ENCODE measurements at places on chromosomes 16 and 17.

GRCh38 chr16:5905935-5906334 is 808.3 kb upstream of the EEF2KMT start:
- DNase-seq = no peak

DNA sequence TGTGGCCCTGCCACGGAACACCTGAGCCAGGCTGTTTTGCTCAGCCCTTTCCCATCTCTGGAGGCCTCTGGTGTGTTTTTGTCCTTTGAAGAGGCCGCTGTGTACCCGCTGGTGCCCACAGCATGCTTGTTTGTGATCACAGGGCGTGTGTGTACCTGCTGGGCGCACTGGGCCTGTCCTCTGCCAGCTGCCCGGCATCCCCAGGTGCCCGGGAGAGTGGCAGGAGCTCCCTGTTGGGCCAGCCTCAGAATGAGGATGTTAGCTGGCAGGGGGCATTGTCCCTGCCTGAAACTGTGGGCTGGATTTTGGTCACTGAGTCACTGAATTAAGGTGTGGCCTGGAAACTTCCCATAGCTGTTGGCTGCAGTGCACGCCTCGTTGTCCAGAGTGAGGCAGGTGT is 31.1 kb downstream of the BAIAP2 start:
- no peak for DNase-seq

GRCh38 chr16:22250522-22250921 is 44.4 kb downstream of the EEF2K start:
- DNase-seq = no peak

- no peak for DNase-seq
Observed at GRCh38 chr17:62975206-62975605, 9.2 kb downstream of the TANC2 start.

DNA sequence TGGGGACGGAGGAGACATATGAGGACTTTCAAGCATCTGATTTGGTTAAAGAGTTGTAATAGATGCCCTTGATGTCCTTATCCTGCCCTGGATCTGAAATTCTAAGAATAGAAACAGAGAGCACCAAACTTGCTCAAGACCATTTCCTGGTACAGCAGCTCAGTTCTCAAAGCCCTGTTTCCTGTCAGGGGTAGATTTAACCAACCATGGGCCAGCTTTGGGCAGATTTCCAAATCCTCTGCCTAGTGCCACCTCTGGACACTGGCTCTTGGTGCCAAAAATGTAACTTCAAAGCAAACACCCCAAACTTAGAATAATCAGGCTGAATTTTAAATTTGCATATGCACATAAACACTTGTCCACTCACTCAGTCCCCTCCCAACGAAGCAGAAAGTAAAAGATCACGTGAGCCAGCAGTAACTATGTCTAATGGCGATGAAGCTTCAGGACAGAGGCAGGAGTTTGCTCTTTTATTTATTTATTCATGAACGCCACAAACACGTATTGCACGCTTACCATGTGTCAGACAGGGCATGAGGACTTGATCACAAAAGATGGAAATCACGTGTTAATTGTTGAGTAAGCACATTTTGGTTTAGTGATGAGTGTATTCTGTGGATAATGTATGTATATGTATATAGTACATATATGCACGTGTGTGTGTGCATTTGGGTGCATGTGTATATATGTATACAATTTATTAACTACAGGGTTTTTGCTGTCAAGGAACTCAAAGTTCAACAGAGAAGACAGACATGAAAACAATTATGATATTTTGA is 23.1 kb upstream of the SDK2 start:
- DNase-seq = no peak

DNA sequence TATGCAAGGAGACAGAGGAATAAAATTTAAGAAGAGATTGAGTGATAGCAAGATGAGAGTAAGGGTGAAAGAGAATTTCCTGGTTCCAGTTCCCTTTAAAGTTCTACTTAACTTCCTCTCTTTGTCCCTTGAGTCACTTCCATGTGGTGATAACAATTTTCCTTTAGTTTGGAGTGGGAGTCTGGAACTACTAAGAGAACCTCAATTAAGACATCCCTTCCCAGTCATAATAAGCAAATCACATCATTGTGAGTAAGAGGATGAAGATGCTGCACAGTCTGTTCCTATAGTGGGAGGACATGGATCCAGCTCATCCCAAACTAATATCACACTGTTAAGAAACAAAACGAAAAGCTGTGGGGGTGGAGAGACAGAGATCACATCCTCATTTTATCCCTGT is 24.4 kb downstream of the TBX21 start:
- no peak for DNase-seq

GRCh38 chr16:68993885-68994284 is 111.6 kb upstream of the HAS3 start:
- no peak for DNase-seq

GRCh38 chr16:49292413-49292812 is 10.8 kb upstream of the CBLN1 start:
- no peak for DNase-seq

DNA sequence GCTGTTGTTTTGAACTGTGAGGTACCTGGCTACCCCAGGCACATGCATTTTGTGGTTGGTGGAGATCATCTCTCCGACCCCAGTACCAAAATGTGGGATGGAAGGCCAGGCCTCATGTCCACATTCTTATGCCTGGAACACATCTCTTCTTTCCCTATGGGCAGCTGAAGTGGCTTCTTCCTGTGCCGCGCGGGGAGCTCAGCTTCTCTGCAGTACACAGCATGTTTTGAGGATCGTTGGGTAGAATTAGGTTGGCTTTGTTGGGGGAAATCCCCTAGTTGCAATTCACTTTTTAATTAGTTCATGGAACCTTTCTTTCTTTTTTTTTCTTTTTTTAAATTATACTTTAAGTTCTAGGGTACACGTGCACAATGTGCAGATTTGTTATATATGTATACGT is 242.1 kb downstream of the MSI2 start:
- DNase-seq = no peak

GRCh38 chr16:77304877-77305276 is 105.7 kb downstream of the SYCE1L start:
- DNase-seq = no peak

- DNase-seq = no peak
Observed at GRCh38 chr16:54268766-54269165, 17.8 kb downstream of the IRX3 start.

- DNase-seq = no peak
Observed at GRCh38 chr16:22093996-22094395, 1.7 kb downstream of the VWA3A start.

DNA sequence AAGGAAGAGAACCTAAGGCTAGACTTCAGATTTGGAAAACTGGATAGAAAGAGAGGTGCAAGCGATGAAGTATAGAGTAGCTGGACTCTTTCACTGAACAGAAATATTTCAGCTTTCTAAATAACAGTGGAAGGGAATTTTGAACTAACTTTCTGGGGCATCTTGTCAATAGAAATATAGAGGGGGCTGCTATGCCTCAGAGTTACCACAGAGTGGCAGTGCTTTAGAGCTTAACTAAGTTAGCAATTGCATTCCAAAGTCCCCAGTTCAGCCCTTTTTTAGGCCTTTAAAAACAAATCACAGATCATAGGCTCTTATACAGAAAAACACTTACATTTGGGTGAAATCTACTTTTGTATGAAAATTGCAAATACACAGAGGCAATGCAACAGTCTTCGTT is 154.2 kb upstream of the CDH8 start:
- no peak for DNase-seq

DNA sequence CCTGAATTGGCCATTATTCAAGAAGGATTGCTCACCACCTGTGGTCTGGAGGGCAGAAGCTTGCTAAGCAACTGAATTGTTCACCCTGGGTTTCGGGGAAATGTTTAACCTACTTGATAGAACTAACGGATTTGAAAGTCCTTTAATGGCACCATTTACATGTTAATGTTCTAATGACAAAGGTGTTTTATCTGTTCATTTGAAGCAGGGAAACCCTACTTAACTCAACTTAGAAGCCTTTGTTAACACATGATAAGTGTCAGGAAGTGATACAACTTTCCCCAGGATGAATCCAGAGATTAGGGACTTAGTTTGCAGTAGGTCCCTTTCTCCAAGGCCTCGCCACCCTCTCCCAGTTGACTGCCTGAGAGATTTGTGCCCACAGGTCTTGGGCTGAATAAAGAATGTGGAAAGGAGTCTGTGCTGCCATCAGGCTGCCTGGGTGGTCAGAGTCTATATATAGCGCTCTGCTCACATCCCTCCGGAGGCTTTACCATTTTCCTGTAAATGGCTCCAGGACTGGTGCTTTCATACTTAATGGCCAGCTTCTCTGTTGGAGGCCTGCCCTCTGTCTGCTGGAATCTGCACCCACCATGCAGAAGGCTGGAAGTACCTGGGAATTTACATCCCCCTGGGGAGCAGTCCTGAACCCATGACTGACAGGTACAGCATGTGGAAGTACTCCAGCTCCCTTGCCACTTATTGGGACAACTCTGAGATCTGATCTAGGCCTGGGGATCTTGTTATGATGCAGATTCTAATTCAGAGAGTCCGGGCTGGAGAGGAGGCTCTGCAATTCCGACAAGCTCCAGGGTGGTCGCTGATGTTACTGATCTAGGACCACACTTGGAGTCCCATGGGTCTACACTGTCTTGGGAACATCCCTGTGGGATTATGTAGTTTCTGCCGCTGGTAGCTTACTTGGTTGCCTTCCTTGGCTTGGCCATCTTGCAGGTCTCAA is 99.9 kb downstream of the ASIC2 start:
- no peak for DNase-seq

GRCh38 chr17:81648013-81648706 is 8.2 kb downstream of the PDE6G start:
- DNase-seq = no peak

- no peak for DNase-seq
Observed at GRCh38 chr16:2609827-2610470, 72.1 kb downstream of the PDPK1 start.

GRCh38 chr16:29784157-29784556 is 6.1 kb downstream of the ZG16 start:
- DNase-seq = no peak

DNA sequence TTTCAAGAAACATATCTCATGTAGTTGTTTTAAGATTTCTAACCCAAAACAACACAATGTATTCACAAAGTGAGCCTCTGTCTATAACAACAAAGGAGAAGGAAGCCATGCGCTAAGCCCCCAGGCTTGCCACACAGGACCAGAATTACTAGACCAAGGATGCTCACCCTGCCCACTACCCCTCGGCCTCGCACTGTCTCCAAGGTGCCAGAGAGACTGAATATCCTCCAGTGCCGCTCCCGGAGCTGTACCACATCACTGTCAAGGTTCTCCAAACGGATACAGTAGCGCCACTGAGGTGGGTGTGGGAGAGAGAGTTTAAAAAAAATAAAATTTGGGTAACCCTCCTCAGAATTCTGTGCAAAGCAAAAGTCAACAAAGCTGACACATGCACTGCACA is 7.1 kb downstream of the POLDIP2 start:
- DNase-seq = no peak

DNA sequence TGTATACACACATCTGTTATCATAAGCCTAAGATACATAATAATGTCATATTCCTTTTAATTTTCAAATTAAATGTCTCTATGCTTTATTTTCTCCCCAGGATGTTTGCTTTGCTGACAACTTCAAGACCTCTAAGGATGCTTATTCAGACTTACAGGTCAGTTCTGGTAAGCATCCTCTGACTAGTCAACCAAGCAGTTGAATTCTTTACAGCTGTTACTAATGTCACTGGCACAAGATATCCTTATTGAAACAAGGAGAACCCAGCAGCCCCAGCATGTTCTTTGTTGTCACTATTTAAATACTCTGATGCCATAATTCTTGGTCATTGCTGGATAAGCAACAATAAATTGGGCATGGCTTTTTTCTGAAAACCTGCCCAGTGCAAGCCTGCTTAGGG is 232.3 kb upstream of the PMFBP1 start:
- DNase-seq = no peak

- no peak for DNase-seq
Observed at GRCh38 chr17:80053102-80053501, 16.7 kb downstream of the CCDC40 start.

- no peak for DNase-seq
Observed at GRCh38 chr16:84090211-84090610, 26.5 kb downstream of the MBTPS1 start.

DNA sequence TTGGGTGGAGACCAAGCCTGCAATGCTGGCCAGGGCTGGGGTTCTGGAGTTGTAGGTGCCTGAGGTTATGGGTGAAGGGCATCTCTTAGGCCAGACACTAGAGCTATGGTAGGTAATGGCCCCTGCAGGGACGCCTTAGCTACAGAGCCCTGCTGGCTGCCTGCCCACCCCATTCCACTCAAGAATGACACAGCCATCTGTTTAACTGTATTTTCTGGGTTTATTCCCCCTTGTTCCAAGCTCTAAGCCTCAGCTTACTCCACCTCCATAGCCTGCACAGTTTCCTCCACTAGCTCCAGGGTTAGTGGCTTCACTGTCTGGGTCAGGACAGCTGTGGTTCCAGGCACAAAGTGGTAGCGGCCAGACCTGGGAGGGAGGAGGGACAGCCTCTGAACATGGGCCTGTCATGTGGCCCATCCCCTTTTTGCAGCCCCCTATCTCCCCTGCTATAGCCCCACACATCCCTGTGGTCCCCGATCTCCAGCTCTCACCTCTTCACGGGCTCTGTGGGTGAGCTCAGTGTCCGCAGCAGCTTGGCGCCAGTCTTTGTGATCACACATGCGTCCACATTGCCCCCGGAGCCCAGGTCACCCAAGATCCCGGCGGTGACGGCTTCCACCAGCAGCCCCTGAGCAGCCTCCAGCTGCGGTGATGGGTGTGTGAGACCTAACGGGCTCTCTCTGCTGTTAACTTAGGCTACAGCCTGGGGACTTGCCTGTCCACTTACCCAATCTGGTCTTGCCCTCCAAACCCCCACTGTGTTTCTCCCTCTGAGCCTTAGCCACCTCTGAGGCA is 2.1 kb downstream of the PSMB10 start:
- DNase-seq = no peak

- DNase-seq = no peak
Observed at GRCh38 chr17:36849871-36850348, 87.4 kb upstream of the LHX1 start.

DNA sequence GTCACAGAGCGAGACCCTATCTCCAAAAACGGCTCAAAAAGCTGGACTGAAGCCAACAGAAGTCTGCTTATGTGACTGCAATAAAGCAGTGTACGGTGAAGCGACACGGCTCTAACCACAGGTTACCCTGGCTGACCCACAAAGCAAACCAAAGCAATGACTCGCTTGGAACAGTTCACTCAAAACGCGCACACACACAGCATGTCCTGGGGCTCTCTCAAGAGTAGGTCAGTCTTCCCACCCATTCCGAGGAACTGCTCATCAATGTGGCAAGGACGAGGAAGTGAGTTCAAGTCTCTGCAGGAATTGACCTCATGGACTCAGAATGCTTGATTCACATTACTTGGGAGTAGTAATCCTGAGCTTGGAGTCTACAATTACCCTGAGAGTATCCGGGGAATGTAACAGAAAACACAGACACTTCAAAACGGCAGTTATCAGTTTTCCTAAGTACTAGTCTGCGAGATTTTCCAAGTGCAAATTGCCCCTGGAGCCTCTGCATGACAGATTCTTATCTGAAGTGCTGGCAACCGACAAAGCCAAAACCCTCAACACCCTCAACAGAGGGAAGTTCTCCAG is 25.4 kb downstream of the PELP1 start:
- no peak for DNase-seq

DNA sequence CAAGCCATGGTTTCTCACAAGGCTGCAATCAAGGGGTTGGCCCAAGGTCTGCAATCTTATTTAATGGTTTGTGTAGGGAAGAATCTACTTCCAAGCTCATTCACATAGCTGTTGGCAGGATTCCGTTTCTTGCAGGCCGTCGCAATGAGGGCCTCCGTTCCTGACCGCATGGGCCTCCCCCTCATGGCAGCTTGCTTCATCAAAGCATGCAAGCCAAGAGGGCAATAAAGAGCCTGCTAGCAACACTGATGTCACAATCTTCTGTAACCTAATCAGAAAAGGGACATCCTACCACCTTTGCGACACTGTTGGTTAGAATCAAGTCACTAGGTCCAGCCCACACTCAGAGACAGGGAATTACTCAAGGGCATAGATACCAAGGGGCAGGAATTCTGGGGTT is 95.5 kb downstream of the CCT6B start:
- DNase-seq = no peak

Measured in type B pancreatic cell (in vitro differentiated cells).